ENCODE measurements at places on chromosomes 11 and 22. TPM values are rescaled to one million over a fixed set of nuclear protein-coding genes. Genes with fewer than 3 reads are reported as not detected.

DNA sequence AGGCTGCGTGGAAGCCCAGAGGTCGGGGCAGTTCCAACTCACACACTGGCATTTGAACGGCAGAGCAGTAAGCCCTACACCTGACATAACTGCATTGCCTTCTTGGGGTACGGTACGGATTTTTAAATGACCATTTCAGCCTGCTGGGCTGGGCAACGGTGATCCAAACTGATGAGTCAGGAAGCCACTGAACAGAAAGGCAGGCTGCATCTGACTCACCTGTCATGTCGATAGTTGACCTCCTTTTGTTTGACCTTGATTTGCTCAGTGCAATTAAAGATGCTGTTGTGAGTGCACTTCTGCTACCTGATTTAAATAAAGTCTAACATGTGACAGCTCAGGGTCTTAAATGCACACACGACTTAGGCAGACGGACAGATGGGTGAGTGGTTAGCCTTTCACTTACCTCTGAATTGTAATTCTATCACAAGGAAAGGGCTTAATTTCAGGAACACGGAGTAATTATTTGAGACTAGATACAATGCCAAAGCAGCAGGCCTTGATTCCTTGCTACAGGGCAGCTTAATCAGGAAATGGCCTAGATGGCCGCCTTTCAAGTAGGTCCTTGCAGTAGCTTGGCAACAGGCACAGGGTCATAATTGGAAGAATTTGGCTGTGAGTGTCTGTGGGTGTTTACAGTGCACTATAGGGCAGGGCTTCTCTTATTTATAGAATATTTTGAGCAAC lies 52.2 kb downstream of the BMAL1 start:
- DNase-seq, result no peak

- DNase-seq, result no peak
Measured at GRCh38 chr22:49968831-49969661, 8.5 kb downstream of the PIM3 start.

GRCh38 chr11:37770145-37770544 lies 1172.1 kb upstream of the RAG2 start:
- DNase-seq, result no peak

The OLFML1 gene
- not detected for total RNA-seq

DNA sequence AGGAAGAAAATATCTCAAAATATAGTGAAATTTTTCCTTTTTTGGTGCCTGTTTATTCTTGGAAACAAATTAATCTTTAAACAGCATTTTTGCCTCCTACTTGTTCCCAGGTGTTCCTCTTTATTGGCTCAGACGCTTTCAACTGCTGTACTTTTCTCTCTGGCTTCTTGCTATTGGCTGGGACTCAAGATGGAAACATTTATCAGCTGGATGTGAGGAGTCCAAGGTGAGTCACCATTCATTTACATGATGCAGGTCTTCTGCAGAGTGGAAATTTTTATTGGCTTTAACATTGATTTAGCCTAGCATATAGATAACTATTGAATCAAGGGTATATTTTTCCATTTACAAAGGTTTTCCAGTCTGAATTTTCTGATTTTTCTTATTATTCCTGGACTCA lies 34.4 kb upstream of the DNAJB13 start:
- no peak for DNase-seq

DNA sequence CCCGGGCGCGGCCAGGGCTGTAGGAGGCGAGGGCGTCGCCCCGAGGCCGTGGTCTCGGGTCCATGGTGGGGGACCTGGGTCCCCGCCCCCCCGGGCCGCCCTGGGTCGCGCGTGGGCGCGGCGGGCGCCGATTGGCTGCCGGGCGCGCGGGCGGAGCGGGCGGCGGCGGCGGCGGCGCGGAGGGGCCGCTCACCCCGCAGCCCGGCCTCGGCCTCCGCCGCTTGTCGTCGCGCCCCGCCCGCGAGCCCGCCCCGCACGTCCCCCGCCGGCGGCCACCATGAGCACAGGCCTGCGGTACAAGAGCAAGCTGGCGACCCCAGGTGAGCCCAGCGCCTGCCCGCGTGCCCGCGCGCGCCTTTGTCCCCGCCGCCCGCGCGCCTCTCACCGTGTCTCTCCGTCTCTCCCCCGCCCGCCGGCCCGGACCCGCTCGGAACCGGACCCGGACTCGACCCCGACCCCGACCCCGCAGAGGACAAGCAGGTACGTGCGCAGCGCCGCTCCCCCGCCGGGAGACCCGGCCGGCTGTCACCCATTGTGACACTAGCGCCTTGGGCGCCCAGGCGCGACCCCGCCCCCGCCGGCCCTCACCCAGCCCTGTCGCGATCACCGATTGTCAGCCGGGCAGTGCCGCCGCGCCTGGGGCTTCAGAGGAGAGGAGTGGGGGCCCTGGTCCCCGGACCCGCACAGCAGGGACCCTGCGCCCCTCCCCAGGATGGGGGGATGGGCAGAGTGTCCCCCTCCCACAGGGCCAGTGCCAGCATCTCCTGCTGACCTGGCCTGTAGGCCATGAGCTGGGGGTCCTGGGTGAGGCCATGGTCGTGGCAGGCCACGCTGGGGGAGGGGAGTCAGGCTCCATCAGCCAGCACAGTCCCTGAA lies at the start of gene SEPTIN5:
TSS of gene SEPTIN5 (plus strand) at position 192 of the 876 bp plus-strand sequence. CDS start at position 278, 86 bp downstream.
- no peak for DNase-seq

The RFPL2 gene
- total RNA-seq, result 0.61 TPM

The OR52E8 gene
- not detected for total RNA-seq
